ENCODE measurements at places on chromosomes 12 and 14.

GRCh38 chr12:95629392-95629791 lies 78.1 kb upstream of the USP44 start:
- DNase-seq = no peak

- no peak for DNase-seq
Measured at GRCh38 chr14:86530457-86530856, 1000.5 kb downstream of the FLRT2 start.

DNA sequence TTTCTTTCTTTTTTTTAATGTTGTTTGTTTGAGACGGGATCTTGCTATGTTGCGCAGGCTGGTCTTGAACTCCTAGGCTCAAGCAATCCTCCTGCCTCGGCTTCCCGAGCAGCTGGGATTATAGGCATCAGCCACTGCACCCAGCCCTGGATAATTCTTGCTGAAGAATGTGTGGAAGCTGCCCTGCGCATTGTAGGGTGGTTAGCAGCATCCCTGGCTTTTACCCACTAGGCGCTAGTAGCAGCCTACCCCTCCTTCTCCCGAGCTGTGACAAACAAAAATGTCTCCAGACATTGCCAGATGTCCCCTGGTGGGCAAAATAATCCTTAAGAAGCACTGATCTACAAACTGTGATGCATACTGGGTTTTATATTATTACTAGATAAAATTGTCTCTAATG lies 6.6 kb downstream of the DCAF4 start:
- DNase-seq = no peak

DNA sequence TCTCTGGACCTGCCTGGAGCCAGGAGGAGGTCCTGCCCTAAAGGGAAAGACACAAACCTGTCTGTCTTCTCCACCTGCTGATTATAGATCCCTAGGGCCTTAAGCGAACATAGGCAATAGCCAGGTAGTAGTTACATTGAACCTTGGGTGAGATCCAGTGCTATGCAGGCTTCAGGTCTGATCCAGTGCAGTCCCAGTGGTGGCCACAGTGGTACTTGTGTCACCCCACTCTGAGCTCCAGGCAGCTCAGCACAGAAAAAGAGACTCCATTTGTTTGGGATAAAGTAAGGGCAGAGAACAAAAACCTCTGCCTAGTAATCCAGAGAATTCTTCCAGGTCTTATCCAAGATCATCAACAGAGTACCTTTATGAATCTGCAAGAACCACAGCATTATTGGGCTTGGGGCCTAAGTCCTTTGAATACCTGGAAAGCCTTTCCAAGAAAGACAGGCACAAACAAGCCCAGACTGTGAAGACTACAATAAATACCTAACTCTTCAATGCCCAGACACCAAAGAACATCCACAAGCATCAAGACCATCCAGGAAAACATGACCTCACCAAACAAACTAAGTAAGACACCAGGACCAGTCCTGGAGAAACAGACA lies 60.4 kb upstream of the KTN1 start:
- DNase-seq = no peak

GRCh38 chr14:62308316-62308715 lies 546.1 kb downstream of the SNAPC1 start:
- DNase-seq = no peak

DNA sequence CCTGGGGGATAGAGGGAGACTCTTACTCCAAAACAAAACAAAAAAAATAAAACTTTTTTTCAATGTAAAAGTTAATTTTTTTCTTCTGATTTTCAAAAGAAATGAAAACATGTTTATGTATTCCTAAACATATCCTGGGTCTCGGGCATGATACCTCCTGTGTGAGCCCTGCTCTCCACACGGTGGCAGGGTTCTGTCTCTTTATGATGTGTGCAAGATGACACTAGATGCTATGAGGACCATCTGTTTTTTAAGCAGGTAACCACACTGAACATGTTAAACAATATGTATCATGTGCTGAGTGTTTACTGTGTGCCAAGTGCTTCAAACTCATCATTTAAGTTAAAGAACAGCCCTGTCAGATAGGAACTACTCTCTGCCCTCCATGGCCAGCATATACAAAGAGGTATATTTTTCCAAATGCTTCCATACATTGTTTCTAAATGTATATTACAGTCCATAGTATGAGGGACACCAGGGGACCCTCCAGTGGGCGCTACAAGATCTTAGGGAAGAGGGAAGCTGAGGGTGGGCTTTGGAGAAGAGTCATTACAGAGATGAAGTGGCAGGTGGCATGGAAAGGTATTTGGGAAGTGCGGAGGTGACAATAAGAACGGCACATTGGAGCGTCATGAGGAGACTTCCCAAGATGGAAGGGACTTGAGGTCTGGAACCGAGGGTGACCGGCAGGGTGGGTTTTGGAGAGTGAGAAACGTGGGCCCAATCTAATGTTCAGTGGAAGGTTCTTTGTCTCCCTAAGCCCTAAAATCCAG lies 28.5 kb downstream of the FOS start:
- DNase-seq = no peak

DNA sequence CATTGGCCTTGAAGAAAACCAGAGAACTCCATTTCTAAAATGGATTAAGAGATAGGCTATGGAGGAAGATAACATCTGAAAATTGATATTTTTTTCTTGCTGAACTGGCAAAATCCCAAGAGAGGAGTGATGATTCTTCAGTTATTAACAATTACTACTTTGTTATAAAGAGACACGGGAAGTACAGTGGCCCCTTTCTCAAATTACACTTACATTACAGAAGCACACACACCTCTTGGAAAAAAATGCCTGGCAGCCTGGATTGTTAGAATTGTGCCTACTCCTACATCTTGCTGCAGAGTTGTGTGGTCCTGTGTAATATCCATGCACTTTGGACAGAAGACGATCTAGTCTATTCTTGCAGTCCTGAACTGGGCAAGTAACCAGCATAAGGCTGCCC lies 71.7 kb downstream of the TGFB3 start:
- DNase-seq = no peak

- no peak for DNase-seq
Measured at GRCh38 chr12:58412461-58413060, 471.2 kb downstream of the ATP23 start.

GRCh38 chr12:52867642-52868041 lies 18.8 kb upstream of the KRT78 start:
- no peak for DNase-seq

DNA sequence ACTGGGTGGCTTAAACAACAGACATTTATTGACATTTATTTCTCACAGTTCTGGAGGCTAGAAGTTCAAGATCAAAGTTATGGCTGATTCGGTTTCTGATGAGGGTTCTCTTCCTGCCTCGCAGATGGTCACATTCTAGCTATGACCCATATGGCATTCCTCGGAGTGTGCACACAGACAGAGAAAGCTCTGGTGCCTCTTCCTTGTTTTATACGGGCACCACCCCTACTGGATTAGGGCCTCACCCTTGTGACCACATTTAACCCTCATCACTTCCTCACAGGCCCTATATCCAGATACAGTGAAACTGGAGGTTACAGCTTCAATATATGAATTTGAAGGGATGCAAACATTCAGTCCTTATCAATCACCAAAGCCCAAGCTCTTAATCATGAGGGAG lies 77.0 kb upstream of the OVCH1 start:
- DNase-seq = no peak

GRCh38 chr14:50230701-50231474 lies 490 bp downstream of the SOS2 start:
- DNase-seq = peak; percentile 14

GRCh38 chr12:93741659-93742109 lies 64.5 kb downstream of the CRADD start:
- no peak for DNase-seq

- DNase-seq = no peak
Measured at GRCh38 chr12:79288911-79289310, 401.9 kb downstream of the PAWR start.

- no peak for DNase-seq
Measured at GRCh38 chr12:113065126-113066007, 8.8 kb downstream of the DTX1 start.

- DNase-seq = no peak
Measured at GRCh38 chr12:114672817-114673168, 11.2 kb downstream of the TBX3 start.

DNA sequence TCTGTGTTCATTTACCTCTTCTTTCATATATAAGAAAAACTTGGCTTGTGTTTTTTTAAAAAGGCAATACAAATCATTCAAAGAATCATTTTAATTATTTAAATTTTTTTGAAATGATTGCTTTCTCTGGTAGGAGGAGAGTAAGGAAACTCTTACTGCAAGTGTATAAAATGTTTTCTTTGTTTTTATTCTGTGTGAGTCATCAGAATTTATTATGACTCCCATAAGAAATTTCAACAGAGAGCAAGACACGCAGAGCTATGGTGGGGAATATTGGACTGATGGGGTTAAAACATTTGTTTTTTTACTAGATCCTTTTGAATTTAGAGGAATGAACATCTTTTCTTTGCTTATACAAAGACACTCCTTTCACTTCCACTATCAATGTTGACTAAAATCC lies 119.1 kb upstream of the ATXN7L3B start:
- no peak for DNase-seq

GRCh38 chr14:104935955-104936354 lies 11.3 kb downstream of the PLD4 start:
- no peak for DNase-seq

DNA sequence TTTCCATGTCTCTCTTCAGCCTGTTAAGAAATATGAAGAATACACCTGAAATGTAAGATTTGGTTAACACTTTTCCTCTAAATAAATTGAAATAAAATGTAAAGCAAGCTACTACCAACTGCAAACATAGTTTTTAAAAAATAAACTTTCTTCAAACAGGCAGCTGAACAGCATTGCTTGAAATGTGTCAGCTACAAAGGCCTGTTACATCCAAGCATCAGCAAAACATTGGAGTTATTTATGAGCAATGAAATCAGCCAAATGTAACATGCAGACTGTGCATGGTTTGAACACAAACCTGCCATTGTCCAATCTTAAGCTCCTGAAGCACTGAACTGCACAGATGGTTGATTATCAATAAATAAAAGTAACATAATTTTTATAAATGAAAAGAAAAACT lies 291.3 kb downstream of the ACSS3 start:
- no peak for DNase-seq

- DNase-seq = no peak
Measured at GRCh38 chr14:103142026-103142425, 18.8 kb downstream of the TNFAIP2 start.

- DNase-seq = peak; percentile 89
Measured at GRCh38 chr12:2244013-2244861, 191.4 kb downstream of the CACNA1C start.

GRCh38 chr14:99158150-99158549 lies 113.8 kb downstream of the BCL11B start:
- no peak for DNase-seq

DNA sequence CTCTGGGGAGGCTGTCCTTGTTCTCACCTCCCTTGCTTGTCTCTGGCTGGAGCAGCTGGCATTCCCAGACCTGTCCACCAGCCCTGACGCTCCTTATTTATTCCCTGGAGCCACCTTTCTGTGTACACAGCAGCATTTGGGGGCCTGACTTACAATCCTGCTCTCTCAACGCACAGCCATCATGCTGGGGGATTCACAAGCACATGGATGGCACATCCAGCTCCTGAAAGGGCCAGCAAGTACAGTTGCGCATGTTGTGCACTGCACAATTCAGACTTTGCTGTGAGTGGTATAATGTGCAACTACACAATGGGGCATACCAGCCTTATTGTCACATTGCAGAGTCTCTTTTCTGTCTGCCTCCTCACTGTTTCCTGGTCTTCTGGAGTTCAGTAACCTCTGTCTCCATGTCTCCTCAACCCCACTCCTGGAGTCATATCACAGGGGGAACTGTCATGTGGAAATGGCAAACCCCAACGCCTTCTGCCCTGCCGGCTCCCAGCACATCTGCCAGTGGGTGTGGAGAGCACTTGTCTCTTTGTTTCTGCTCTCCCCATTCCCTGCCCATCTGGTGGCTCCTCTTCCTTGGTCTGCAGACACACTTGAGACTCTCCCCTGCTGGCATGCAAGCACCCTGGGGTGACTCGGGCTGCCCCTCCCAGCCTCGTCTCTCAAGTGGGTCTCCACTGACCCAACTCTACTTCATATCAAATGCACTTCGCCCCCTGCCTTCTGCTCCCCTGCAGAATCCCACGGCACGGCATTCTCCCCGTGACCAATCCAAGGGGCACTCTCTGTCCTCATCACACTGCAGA lies 41.2 kb upstream of the MEG3 start:
- no peak for DNase-seq

DNA sequence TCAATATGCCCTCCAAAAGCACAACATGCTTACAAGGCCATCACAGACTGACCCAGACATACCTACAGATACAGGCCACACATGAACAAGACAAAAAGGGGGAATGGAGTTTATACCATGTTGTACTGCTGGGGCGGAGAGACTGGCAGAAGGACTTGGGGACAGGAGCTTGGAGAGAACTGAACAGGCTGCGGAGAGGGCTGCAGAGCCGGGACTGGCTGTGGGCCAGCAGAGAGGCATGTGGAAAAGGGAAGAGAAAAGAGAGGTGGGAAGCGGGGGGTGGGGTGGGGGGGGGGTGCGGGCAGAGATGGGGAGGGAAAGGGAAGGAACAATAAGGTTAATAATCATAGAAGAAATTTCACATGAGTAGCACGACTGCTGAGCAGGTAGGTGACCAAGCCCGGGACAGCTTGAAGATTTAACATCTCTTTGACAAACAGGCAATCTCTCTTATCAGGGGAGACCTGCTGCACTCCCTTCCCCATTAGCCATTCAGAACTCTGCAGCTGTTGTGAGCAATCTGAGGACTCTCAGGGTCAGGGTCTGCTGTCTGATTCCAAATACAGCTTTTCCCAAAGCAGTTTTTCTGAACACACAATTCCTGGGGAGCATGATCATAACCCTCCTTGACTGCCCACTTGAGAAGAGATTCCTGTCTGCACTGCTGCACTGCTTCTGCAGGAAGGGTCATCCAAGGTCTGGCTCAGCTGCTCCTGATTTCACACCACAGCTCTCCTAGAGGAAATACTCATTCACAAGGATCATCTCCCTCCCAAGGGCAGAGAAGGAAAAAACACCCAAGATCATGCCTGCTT lies 21.6 kb upstream of the STAC3 start:
- DNase-seq = no peak

DNA sequence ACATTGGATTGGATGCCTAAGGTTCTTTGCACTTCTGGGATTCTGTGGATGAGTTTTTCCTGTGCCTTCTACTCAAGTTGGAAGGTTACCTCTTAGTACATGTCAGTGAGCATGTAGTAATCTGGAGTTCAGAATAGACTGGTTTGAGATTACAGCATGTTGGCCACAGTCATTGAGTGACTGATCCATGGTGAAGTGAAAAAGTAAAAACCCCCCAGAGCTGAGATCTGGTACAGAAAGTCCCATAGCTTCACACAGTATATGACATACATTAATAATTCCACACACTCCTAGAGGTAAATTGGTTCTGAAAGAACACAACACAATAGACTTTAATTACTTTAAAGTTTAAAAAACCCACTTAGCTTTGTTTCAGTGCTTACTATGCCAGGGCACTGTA lies 11.9 kb upstream of the CCND2 start:
- no peak for DNase-seq
